NCI-H1930 (cell line): ENCODE measurements at places on chromosomes 13 and 19.

DNA sequence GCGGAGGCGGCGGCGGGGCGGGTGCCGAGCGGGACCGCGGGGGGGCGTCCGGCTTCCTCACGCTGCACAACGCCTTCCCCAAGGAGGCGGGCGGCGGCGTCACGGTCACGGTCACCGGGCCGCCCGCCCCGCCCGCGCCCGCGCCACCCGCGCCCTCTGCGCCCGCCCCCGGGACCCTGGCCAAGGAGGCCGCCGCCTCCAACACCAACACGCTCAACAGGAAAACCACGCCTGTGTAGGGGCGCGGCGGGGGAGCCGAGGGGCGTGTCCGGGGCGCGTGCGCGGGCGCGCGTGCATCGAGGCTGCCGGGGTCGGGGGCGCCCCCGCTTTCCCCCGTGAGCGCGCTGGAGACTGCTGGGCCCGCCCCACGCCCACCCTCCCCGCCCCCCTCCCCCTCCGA lies 8.8 kb upstream of the CACNG6 start:
- DNase-seq = peak; percentile 16

- DNase-seq = no peak
Measured at GRCh38 chr13:93789058-93789457, 562.5 kb downstream of the GPC6 start.

GRCh38 chr19:17331045-17331558 lies 3.6 kb downstream of the ANO8 start:
- DNase-seq = no peak

DNA sequence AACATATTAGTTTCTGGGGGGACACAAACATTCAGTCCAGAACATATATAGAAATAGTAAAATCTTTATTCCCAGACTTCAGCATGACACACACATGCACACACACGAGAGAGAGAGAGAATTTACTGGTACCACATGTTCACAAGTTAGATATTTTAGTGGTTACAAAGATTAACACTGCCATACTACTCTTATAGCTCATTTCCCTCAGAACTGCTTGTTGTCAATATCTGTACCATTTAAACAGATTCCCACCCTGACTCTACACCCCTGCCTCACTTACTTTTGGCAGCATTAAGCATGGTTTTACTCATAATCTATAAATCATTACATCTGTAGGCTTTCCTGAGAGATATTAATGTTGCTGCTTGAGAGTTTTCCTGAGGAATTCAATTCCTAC lies 524.7 kb upstream of the HTR2A start:
- DNase-seq = no peak

DNA sequence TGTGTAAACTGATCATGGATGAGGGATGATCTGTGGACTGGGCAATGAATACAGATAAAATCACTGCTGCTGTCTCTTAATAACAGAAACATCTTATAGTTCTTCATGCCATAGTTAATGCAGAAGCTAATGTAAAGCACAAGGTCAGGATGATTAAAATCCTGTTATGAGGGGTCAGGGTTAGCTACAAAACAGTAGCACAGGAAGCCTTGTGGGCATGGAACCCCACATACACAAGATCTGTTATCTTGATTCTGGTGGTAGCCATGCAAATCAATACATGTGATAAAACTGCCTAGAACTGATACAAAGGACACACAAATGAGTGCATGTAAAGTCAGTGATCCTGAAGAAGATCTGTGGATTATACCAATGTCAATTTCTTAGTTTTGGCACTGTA lies 96.4 kb downstream of the KLF12 start:
- DNase-seq = no peak

DNA sequence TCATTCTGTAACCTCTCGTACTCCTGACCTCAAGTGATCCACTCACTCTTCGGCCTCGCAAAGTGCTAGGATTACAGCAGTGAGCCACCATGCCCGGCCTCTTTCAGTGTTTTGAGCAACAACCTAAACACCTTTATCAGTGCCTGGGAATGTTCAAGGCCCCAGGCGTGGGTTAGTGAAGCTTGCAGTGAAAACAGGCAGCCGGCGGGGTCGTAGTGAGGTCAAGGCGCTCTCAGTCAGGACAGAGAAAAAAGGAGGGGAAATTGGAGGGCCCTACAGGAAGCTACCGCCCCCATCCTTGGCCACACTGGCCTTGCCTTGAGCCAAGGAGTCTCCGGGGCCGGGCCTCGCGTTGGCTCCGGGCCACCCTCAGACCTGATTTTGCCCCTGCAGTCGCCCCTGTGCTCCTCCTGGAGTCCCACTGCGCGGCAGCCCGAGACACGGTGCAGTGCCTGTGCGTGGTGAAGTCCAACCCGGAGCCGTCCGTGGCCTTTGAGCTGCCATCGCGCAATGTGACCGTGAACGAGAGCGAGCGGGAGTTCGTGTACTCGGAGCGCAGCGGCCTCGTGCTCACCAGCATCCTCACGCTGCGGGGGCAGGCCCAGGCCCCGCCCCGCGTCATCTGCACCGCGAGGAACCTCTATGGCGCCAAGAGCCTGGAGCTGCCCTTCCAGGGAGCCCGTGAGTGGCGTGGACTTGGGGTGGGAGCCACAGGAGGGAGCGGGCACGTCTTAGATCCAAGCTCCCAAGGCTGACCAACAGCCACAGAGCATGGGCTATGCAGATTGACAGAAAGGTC lies 17.7 kb downstream of the MAG start:
- DNase-seq = no peak

DNA sequence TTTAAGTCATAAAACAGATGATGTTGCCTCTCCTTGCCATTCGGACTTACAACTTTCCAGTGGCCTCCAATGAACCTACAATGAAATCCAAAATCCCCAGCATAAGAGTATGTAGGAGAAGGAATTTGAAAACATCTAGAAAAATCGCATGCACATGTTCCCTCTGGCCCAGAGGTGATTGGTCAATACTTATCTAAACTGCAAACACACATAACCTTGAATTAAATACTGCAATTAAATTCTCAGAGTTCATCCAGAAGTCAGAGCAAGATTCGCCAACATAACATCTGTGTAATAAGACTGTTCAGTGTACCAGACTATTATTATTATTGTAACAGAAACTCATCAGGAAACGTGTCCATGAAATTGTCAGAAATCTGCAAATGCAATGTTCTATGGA lies 82.2 kb upstream of the USP29 start:
- DNase-seq = no peak

GRCh38 chr13:50419896-50420295 lies 404.7 kb downstream of the KCNRG start:
- no peak for DNase-seq

GRCh38 chr19:3383121-3383722 lies 16.8 kb downstream of the NFIC start:
- no peak for DNase-seq

DNA sequence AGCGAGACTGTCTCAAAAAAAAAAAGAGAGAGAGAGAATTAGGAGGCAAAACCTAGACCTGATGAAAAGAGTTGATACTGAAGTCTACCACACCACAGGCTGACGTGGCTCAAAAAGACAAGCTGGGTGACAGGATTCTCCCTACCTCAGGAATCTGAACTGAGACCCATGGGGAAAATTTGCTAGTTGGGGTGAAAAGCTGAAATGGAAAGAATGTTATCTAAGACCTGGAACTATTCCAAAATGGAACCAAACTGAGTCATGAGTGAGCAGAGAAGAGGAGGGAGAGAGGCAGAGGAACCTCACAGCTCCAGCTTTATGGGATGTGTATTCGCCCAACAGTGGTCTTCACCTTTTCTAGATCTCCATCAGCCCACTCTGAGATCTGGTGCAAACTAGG lies 11.7 kb downstream of the SMG9 start:
- DNase-seq = no peak

DNA sequence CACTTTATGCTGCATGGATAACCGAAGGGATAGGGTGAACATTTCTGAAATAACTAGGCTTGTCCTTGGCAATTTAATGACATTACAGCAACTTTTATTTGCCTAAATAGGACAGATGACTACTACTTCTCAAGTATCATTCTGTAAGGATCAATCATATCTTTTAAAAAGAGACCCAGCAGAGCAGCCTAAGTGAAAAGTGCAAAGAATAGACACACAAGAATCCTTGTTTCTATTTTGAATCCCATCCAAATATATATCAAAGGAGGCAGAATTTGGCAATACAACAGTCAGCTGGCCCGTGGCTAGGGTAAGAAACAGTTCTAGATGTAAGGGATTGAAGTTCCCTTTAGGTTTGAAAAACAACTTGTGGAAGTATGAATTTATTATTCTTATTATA lies 6.9 kb downstream of the THSD1 start:
- no peak for DNase-seq

GRCh38 chr19:12933287-12934072 lies at the start of gene FARSA:
TSS of gene FARSA (minus strand) at chr19:12933711. CDS start at chr19:12933696, 15 bp downstream.
- DNase-seq = peak; percentile 76

DNA sequence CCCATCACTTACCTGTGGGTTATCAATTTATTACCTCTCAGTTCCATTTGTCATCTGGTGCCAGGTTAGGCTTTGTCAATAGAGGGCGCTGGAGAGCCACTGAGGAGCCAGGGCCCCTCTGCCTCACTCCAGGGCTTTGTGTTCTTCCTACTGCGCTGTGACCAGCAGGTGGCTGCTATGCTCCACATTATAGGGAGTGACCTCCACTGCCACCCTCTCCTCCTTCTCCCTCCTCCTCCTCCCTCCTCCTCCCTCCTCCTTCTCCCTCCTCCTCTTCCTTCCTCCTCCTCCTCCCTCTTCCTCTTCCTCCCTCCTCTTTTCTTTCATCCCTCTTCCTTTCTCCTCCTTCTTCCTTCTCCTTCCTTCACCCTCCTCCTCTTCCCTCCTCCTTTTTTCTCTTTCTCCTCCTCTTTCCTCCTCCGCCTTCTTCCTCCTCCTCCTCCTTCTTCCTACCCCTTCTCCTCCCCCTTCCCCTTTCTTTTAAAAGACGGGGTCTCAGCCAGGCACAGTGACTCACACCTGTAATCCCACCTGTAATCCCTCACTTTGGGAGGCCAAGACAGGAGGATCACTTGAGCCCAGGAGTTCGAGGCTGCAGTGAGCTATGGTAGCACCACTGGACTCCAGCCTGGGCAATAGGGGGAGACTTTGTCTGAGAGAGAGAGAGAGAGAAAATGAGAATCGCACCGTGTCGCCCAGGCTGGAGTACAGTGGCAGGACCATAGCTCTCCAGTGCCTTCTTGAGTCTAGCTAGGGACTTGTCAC lies 10.3 kb upstream of the ZBTB32 start:
- DNase-seq = peak; percentile 86

DNA sequence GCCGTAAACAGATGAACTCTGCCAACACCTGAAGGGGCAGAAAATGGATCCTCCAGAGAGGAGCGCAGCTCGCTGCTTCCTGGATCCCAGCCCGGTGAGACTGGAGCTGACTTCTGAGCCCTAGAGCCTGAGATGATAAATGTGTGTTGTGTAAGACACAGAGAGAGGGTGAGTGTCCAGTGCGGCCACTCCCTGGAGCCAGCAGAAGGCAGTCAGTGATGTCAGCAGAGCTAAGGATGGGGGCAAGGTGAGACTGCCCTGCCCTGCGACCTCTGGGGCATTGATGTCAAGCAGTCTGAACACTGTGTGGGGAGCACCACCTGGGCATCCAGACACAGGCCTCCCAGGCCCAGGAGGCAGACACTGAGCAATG lies 9.7 kb upstream of the SLC35E1 start:
- DNase-seq = no peak

DNA sequence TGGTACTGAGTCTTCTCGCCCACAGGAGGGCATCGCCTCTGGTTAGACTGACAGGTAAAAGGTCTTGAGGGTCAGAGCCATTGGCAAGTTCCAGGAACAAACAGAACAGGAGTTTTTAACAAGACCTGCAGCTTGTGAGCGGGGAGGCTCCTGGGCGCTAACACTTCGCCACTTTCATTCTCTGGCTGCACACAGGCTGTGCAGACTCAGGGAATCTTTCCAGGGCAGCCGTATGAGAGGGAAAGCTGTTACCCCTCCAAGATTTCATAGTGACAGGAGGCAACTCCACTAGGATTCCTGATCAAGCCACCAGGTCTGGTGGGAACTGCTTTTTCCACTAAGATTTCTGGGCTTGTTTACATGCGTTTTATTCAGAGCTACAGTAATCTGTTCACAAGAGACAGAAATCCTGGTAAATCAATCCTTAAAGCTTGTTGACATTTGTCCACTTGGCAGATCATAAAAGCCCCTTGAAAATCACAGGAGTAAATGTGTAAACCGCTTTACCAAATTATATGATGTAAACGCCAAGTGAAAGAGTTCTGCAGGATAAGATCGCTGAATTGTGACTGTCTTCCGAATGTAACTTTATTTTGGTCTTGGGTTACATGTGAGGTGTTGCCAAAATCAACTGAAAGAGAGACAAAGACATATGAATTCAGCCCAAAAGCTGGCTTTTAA lies 190.6 kb downstream of the MZT1 start:
- no peak for DNase-seq

- peak; percentile 89 for DNase-seq
Measured at GRCh38 chr19:33778089-33778791, 18.4 kb upstream of the KCTD15 start.

DNA sequence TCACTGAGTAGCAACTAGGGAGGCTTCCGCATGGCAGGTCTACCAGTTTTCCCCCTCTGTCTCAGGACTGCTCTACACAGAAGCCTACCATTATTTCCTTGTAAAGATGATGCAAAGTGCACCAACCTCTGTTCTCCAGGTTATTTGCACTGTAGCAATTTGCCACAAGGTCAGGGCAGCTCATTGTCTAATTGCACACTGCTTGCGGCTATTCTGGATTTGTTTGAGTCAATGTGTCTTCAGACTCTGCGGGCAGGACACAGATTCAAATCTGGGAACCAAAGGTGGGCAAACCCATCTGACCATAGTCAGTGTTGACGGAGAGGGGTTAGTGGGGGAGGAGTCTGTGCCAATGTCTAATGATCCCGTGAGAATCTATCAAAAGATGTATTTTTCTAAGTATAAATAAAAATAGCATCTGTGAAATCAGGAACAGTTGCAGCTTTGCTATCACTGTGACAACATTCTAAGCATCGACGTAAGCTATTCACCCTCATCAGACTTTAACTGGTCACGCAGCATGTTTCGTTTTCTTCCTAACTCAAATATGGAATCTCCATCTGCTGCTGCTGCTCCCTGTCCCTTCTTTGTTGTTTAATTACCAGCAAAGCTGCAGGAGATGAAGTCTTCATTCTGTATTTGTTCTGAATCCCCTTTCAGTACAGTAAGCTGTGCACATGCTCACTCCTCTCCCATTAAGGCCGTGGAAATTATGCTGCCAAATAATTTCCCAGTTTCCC lies 26.4 kb downstream of the CYSLTR2 start:
- DNase-seq = no peak

DNA sequence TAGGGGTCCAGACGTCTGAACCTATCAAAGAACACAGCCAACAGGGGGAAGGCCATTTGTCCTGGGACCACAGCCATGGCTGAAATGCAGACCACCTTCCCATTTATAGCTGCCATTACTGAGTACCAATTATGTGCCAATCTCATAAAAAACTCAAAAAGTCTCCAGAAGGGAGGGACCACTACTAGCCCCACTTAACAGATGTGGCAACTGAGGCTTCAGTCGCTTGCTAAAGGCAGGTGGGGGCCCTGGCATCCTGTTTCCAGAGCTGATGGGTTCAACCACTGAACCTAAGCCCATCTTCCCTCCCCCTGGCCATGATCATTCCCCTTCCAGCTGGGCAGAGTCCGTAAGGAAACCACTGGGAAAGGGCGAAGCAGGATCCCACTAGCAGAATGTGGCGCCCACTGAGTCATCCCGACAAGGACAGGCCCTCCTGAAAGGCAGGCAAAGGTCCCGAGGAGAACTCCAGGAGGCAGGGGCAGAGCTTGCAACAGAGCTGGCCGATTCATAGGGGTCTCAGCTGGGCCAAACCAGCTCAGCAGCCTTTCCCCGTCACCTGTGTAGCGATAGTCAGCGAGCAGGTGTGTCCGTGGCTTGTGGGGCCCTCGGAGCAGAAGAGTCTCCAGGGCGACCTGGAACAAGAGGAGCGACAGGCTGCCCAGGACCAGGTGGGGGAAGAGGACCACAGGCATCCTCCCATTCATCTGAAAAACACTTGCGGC lies 14.3 kb upstream of the NAPA start:
- DNase-seq = no peak

- no peak for DNase-seq
Measured at GRCh38 chr19:42662712-42663111, 68.0 kb upstream of the CEACAM8 start.
